ENCODE measurements at places on chromosomes 5 and 9.
A peak's percentile ranks its signal among the peaks of the same experiment; 100 is the strongest.

DNA sequence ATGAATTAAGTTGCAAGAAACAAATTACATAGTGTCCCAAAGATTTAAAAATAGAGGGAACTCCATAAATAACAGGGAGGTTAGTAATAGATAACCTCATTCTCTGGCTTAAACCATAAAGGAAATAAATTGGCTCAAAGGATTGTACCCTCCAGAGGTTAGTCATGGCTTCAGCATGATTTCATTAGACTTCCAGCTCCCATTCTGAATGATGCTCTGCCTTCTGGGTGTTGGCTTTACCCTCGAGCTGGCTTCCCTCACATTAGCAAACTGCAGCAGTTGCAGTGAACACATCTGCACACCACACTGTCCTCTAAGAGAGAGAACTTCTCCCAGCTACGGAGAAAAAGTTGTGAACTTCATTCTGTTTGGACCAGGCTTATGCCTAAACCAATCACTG lies 70.4 kb downstream of the RGS7BP start:
- DNase-seq = no peak

DNA sequence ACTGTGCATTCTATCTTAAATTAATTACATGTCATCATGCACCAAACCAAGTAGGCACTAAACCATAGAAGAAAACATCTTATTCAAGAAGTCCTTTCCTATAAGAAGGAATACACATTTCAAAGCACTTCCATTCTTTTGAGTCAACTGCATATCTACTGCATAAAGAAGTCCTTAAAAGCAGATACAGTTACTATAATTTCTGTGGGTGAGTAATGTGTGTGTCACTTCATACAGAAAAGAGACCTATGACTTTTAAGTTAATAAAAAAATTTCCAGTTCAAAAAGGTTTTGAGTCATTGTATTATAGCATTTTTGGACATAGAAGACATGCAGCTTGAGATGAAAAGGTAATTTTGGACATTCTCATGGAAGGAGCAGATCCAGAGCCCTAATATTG lies 125.0 kb downstream of the DTWD2 start:
- no peak for DNase-seq

DNA sequence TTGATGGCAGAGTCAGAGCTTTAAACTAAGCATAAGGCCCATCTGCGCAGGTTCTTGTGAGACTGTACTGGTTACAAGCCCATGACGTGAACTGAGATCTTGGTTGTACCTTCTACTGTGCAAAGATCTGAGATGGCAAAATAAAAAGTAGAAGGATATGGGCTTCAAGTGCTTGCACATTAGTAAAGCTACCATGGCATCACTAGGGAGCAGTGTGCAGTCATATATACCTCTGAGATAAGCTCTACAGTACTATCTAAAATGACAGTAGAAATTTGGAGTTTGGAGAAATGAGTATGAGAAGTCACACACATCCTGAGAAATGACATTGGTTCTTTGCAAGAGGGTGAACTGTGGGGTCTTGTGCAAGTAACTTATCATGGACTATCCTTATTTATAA lies 408.2 kb upstream of the PRR16 start:
- peak; percentile 21 for DNase-seq

GRCh38 chr5:43104057-43104456 lies 16.7 kb upstream of the ZNF131 start:
- DNase-seq = no peak

DNA sequence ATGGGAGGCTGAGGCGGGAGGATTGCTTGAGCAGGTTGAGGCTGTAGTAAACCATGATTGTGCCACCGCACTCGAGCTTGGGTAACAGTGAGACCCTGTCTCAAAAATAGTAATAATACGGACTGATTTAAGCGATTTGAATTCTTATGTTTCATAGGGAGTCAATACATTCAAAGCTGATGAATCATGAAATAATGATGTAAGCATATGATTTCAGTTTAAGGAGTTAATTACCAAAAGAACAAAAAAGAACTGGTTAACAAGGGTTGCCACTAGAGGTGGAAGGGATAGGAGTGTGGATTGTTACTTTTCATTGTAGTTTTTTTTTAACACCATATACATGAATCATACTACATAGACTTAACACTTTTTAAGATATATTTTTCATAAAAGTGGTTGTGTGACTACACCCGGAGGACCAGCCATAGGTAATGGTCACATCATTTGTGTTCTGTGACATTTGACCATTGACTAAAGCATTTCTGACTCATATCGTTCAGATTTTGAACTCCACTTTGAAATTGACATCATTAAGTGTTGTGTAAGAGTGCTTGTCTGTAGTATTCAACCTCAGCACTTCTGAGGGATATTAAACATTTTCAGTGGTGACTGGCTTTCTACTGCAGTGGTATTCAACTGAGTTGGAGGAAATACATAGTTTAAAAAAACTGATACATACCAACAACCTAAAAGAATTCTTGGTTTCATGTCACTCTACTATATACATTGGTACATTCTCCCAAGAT lies 7.0 kb downstream of the TRMT10B start:
- DNase-seq = no peak

- no peak for DNase-seq
Measured at GRCh38 chr5:139131921-139132432, 66.2 kb downstream of the SIL1 start.

GRCh38 chr9:135910216-135910615 lies 2.9 kb upstream of the CAMSAP1 start:
- DNase-seq = no peak

- no peak for DNase-seq
Measured at GRCh38 chr9:13358128-13358527, 78.6 kb upstream of the MPDZ start.

- no peak for DNase-seq
Measured at GRCh38 chr9:135605238-135605781, 34.0 kb downstream of the GLT6D1 start.

GRCh38 chr5:78268356-78268755 lies 26.1 kb downstream of the AP3B1 start:
- no peak for DNase-seq

- DNase-seq = no peak
Measured at GRCh38 chr5:52743970-52744369, 43.7 kb upstream of the ITGA1 start.

DNA sequence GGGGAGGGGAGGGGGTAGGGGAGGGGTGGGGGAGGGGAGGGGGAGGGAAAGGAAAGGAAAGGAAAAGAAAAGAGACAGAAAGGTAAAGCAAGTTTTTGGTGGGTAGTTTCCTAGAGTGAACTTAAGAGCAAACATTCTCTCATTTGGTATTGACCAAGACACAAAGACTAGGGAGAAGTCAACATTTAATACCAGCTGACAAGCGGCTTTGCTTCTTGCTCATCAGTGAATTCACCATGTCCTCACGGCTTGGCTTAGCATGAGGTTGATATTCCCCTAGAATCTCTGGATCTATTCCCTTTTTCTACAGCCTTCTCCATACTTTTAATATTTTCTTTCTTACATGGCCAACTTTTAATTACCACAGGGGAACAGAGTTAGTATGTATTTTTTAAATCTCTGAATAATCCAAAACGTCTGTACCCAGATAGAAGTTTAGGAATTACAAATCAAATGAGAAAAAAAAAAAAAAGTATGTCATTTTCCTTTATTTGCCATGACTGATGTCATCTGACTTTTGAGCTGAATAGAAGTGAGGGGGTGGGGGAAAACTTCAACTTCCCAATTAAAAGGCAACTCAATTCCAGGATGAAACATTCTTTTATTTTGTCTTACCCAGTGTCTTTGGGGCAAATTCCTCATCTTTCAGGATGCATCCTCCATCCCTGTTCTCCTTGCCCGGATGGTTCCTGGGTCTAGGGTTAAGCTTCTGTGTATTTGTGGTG lies 40.1 kb upstream of the GLIS3 start:
- no peak for DNase-seq

DNA sequence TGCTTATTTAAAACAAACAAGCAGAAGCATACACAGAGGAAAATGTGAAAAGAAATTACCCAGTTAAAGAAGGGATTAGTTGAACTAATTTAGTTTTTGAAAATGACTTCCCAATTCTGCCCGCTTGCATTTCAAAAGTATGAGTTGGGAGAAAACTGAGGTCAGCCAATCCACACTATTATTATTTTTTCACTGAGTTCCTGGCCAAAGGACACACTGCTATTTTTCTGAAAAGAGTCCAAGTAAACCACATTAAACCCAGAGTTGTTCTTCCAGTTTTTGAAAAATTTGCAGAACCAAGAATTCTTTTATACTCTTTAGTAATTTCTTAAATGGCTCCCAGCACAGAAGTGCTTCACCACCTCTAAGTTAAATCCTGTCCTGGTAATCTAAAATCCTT lies 7.5 kb downstream of the SMU1 start:
- no peak for DNase-seq
